ENCODE measurements at places on chromosomes 3 and 15.

- ATAC-seq = no peak
Observed at GRCh38 chr3:43153216-43154083, 47.6 kb upstream of the POMGNT2 start.

- no peak for ATAC-seq
Observed at GRCh38 chr3:161695811-161696210, 199.2 kb downstream of the OTOL1 start.

GRCh38 chr3:55692957-55693558, 206.0 kb upstream of the WNT5A start:
- ATAC-seq = no peak

GRCh38 chr3:123883111-123883510, 1.0 kb downstream of the MYLK start:
- ATAC-seq = no peak

- ATAC-seq = no peak
Observed at GRCh38 chr15:39226169-39226937, 354.5 kb upstream of the THBS1 start.

GRCh38 chr15:89333011-89333860, 1.4 kb downstream of the POLG start:
- no peak for ATAC-seq

- no peak for ATAC-seq
Observed at GRCh38 chr3:73637042-73637441, 12.3 kb upstream of the PDZRN3 start.

GRCh38 chr15:36363335-36363734, 216.1 kb upstream of the CDIN1 start:
- no peak for ATAC-seq
